ENCODE measurements at places on chromosomes 12 and 14.
A peak's percentile ranks its signal among the peaks of the same experiment; 100 is the strongest.

- no peak for DNase-seq
Measured at GRCh38 chr14:98170575-98170974, 1101.4 kb downstream of the BCL11B start.

- DNase-seq, result no peak
Measured at GRCh38 chr12:39451977-39452376, 9.1 kb upstream of the KIF21A start.

- DNase-seq, result peak; percentile 40
Measured at GRCh38 chr12:96246926-96247505, 52.8 kb downstream of the ELK3 start.

DNA sequence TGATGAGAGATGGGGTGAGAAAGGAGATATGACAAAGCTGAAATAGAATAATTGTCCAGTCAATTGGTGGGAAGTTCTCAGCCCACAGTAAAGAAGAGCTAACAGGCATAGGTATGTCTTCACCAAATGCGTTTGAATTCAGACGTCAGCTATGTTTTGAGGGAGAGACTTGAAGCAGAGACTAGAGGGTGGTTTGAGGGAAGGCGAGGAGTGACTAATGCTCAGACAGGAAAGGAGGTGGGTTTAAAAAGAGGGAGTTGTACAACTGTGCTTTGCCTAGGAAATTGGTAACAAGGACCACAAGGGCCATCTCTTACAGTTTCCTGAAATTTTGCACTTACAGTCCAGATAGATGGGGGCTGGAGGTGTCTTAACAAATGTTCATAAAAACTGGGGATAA, 6.4 kb downstream of the JKAMP start:
- DNase-seq, result no peak

GRCh38 chr14:69753860-69754259, 13.1 kb upstream of the SRSF5 start:
- no peak for DNase-seq

DNA sequence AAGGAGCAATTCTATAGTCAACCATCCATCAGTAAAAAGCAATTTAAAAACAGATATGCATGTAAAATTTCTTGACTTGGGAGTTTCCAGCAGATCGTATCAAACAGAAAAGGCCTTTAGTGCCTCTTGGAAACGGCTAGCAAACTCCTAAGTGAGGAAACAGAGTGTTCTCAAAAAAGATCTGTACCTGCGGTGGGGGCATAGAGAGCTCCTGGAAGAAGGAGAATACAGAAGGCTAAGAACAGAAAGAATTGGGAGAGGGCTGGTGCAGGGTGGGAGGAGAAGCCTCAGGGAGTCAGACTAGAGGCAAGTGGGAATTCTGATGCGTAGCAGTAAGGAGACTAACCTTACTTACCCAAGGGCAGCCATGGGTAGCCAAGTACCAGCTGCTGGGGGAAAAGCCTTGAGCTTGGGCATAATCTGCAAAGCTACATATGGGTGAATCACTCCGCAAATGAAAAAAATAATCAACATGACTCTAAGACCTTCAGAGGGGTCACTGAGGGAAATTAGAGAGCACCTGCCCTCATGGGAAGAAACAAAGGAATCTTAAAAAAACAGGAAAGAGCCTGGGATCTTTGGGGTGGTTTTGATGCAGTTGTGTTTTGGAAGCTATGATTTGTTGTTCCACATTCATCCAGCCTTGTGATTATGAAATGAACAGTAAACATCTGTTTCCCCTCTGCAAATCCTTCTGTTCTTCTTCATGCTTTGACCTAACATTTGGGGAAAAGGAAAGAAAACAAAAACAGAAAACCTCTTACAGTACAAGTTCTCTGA, 10.4 kb downstream of the RHOJ start:
- no peak for DNase-seq

- DNase-seq, result peak; percentile 80
Measured at GRCh38 chr12:52323416-52324152, 2.4 kb upstream of the KRT83 start.

GRCh38 chr14:61388976-61389576, 67.7 kb downstream of the PRKCH start:
- DNase-seq, result no peak

- DNase-seq, result no peak
Measured at GRCh38 chr14:91350813-91351511, 66.7 kb downstream of the CCDC88C start.

DNA sequence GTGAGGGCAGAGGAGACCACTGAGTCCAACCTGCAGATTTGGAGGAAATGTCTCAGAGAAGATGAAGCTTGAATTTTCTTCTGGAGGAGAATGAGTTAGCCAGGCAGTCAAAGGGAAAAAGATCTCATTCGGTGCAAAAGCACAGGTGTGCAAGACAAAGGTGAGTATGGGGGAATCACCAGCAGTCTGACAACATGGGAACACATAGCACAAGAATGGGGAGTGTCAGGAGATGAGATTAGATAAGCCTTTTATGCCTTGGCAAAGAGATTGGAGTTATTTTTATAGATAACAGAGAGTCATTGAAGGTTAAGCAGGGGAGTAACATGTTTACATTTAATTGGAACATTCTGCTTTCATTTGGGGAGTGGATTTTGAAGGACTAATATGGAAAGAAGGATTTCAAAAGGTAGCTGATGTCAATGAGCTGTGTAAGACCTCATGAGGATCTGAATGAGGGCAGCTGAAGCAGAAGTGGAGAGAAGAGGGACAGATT, 171.3 kb upstream of the NTF3 start:
- DNase-seq, result peak; percentile 13

DNA sequence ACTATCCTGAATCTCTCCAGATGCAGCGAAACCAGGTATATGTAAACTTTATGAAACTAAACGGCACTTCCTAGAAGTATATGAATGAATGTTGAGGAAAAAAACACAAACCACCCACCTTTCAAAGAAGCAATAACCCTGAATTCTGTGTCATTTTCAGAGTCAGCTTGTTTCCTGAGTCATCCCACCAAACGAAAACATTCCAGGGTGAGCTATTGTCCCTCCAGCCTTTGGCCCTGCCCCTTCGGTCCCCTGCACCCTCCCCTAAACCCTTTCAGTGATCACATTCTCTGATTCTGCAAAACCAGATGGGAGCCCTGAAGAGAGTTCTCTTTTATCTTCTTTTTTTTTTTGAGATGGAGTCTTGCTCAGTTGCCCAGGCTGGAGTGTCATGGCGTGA, 202.6 kb upstream of the ALG10B start:
- no peak for DNase-seq

- DNase-seq, result no peak
Measured at GRCh38 chr12:121942145-121942718, 23.8 kb downstream of the CFAP251 start.

DNA sequence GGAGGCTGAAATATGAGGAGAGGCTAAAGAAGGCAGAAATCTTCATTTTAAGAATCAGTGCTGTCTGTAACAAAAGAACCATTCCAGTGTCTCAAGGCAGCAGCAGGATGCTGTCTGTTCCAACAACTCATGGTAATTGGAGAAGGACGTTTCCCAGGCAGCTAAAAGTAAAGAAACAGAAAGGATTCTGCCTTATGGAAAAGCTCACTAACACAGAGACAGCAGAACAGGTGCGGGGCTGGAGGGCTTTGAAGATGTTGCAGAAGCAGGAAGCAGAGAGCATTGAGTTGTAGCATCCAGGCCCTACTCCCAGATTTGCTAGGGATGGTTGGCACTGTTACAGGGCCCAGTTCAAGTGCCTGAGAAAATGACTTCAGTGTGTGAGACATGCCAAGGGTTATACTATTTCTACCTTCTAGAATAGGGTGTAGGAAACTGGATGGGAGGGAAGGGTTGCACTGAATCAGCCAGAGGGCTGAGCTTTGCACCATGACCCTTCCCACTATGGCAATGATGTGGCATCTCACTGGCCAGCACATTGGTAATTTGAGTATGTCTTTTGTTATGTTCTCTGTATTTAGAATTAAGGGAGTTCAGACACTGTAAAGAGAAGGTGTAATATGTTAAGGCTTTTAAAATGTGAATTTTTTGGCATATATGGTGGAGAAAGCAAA, 160.0 kb upstream of the FBXO33 start:
- no peak for DNase-seq

DNA sequence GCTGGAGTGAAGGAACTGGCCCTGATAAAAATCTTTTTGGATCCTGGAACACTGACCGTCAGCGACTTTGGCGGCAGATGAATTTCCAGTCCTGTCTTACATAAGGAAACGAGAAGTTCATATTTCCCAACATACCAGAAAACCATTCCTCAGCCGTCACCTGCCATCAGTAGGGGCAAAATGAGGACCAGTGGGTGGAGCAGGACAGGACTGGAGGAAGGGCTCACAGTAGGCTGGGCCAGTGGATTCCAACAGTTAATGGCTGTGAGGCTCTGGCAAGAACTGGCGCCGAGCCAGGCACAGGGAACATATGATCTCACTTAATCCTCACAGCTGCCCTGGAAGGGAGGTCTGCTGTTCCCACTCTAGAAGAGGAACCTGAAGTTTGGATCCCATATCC, 67.2 kb upstream of the FAM181A start:
- no peak for DNase-seq

DNA sequence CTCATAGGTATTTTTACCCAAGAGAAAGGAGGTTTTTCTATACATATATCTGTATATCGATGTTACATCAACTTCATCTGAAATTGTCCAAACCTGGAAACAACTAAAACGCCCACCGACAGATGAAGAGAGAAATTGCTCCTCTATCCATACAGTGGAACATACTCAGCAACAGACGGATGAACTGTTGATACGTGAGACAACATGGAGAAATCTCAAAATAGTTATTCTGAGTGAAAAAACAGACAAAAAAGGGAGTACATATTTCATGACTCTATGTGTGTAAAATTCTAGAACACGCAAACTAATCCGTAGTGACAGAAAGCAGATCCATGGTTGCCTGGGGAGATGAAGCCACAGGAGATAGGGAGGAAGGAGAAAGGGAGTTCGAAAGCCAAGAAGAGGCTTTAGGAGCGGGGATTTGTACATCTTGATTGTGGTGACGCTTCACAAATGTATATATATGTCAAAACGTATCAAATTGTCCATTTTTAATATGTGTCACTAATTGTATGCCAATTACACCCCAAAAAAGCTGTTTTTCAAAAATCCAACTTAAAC, 37.6 kb upstream of the C14orf180 start:
- DNase-seq, result no peak

GRCh38 chr12:132083614-132083940, 60.5 kb downstream of the DDX51 start:
- DNase-seq, result no peak

GRCh38 chr14:106875503-106875902, 1349.1 kb downstream of the TMEM121 start:
- no peak for DNase-seq

DNA sequence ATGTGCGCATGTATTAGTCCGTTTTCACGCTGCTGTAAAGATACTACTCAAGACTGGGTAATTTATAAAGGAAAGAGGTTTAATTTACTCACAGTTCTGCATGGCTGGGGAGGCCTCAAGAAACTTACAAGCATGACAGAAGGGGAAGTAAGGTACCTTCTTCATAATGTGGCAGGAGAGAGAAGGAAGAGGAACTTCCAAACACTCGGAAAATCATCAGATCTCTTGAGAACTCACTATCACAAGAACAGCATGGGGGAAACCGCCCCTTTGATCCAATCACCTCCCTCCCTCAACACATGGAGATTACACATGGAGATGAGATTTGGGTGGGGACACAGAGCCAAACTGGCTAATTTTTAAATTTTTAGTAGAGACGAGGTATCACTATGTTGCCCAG, 41.8 kb upstream of the SNX6 start:
- DNase-seq, result no peak

GRCh38 chr14:68589447-68590200, 203.2 kb downstream of the ZFP36L1 start:
- DNase-seq, result peak; percentile 76

DNA sequence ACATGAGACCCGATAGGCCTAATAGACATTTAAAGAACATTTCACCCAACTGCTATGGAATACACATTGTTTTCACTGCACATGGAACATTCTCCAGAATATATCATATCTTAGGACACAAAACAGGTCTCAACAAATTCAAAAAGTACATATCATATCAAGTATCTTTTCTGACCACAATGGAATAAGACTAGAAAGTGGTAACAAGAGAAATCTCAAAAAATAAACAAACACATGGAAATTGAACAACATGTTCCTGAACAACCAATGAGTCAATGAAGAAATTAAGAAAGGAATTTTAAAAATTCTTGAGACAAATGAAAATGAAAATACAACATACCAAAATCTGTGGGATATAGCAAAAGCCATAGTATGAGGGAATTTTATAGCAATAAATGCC, 208.1 kb downstream of the PTPRO start:
- no peak for DNase-seq

DNA sequence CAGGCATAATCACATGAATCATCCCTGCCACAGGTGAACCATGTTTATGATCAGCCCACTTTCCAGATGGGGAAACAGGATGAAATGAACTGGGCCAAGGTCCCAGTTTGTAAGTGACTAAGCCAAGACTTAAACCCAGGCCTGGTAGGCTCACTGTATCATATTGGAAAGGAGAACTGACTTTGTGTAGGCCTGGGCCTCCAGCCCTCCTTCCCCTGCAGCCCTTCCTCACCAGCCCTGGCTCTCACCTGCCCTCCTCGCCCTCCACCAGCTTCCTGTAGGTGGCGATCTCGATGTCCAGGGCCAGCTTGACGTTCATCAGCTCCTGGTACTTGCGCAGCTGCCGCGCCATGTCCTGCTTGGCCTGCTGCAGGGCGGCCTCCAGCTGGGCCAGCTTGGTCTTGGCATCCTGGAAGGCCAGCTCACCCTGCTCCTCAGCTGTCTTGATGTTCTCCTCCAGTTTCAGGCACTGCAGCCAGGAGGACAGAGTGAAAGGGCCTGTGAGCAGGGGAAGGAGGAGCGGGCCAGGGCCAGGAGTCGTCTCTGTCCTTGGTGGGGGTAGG, 19.8 kb downstream of the KRT80 start:
- peak; percentile 94 for DNase-seq

- no peak for DNase-seq
Measured at GRCh38 chr12:39205969-39206368, 237.0 kb downstream of the KIF21A start.

- no peak for DNase-seq
Measured at GRCh38 chr12:46263140-46264016, 5.5 kb downstream of the SLC38A1 start.

GRCh38 chr12:49946086-49946485, 4.5 kb upstream of the AQP2 start:
- no peak for DNase-seq

- no peak for DNase-seq
Measured at GRCh38 chr12:57940052-57940914, 1.1 kb upstream of the ATP23 start.

DNA sequence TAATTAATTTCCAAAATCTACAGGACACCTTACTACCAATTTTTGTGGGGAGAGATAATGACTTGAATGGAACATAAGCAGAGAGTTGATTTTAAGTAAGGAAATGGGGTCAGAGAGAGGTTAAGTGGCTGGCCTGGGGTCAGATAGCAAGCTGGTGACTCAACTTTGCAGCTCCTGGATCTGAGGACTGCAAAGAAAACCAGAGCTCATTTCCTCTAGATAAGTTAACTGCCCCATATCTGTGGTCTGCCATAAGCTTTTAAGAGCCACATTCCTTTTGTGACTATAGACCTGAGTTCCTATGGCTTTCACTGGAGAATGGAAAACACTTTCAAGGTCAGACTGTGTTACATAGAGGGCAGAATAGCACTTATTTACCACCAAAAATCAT, 201.2 kb upstream of the PRICKLE1 start:
- DNase-seq, result peak; percentile 97
